ENCODE measurements at places on chromosomes 11 and 22. TPM values are rescaled to one million over a fixed set of nuclear protein-coding genes. Genes with fewer than 3 reads are reported as not detected.

The PIWIL4 gene
- 0.32 TPM for total RNA-seq

The C11orf42 gene
- not detected for total RNA-seq

GRCh38 chr11:13062115-13062514, 53.0 kb downstream of the RASSF10 start:
- no peak for DNase-seq

- DNase-seq, result no peak
Observed at GRCh38 chr22:41367039-41367679, 14.6 kb upstream of the TEF start.

DNA sequence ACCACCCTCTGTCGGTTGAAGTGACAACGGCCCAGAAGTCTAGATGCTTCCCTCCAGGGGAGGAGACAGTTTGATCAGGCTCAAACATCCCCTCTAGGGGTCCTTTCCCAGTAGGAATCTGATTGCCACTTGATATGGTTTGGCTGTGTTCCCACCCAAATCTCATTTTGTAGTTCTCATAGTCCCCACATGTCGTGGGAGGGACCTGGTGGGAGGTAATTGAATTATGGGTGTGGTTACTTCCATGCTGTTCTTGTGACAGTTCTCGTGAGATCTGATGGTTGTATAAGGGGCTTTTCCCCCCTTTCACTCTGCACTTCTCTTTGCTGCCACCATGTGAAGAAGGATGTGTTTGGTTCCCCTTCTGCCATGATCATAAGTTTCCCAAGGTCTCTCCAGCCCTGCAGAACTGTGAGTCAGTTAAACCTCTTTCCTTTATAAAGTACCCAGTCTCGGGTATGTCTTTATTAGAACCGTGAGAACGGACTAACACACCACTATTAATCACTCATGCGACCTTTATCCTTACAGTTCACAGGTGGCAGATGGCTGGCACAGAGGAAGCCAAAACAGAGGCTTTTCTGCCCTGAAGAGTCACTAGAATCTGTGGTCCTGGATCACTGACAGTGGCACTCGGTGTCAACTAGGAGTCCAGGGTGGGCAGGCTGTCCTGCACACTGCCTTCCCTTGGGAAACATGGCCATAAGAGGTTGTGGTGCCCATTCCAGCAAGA, 21.6 kb downstream of the ASPHD2 start:
- DNase-seq, result no peak

GRCh38 chr11:278001-278951, at the start of gene NLRP6:
Gene NLRP6, plus strand, starts transcription at chr11:278407. Its CDS starts 163 bp downstream, at chr11:278570.
- DNase-seq, result no peak

GRCh38 chr11:46049325-46049897, 71.8 kb downstream of the PHF21A start:
- DNase-seq, result no peak

DNA sequence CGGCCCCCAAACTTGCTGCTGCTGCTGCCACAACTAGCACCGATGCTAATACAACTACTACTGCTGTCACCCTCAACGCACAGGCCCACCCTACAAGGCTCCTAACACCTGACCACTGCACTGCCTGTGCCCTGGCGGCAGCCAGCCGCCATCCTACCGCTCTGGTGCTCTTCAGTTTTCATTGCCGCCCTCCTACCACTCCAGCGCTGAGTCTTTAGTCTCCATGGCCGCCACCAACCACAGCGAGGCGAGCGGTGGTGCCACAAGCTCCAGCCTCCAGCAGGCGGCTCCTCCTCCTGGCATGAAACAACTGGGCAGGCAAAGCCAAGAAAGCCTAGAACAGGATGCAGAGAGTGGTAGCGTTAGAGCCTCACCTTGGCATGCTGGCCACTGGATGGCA, 5.0 kb upstream of the RFPL3 start:
- no peak for DNase-seq

DNA sequence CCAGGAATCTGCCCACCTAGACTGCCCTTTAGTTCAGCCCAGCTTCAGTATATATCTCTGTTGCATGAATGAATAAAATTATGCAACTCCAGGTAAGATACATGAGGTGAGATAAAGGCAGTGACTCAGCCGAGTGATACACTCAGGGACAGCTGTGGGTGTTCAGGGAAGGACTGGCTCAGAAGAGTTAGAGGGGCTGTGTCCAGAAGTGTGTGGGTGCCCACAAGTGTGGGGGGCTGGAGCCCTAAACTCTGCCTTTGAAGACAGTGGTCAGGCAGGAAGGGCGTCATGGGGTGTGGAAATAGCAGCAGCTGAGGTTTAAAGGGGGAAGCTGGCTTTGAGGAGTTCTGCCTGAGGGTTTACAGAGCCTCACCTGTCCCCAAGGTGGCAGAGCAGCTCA, 8.3 kb downstream of the FTH1 start:
- DNase-seq, result no peak

- no peak for DNase-seq
Observed at GRCh38 chr11:97332271-97332670, 942.5 kb downstream of the JRKL start.

- no peak for DNase-seq
Observed at GRCh38 chr11:20046416-20046815, 113.9 kb downstream of the DBX1 start.

The LAYN gene
- total RNA-seq, result 1.7 TPM

DNA sequence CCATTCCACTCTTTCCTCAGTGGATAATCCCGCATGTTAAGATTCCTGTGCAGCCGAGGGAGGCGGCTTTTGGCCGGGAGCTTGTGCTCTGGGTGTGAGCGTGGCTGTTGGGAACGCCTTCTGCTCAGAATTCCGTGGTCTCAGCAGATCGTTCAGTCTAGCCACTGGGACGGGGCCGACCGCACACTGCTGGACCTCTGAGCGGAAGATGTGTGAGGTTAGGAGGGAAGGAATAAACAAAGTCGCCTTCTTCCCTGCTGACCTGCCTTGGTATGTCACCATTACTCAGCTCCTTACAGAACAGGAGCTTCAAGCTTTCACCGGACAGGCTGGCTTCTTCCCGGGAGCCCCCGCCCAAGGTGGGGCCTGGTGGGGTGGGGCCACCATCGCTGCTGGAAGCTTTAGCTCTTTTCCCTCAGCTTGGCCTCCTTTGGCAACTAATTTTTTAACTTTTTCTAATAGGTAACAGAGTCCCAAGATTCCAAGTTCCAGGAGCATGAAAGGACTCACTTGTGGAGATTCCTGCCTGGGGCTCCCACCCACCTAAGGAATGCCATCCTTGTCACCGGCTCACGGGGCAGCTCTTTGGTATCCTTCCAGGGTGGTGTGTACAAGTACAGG, 22.5 kb upstream of the SEPTIN5 start:
- no peak for DNase-seq

- no peak for DNase-seq
Observed at GRCh38 chr22:17845327-17845726, 71.1 kb upstream of the BID start.

DNA sequence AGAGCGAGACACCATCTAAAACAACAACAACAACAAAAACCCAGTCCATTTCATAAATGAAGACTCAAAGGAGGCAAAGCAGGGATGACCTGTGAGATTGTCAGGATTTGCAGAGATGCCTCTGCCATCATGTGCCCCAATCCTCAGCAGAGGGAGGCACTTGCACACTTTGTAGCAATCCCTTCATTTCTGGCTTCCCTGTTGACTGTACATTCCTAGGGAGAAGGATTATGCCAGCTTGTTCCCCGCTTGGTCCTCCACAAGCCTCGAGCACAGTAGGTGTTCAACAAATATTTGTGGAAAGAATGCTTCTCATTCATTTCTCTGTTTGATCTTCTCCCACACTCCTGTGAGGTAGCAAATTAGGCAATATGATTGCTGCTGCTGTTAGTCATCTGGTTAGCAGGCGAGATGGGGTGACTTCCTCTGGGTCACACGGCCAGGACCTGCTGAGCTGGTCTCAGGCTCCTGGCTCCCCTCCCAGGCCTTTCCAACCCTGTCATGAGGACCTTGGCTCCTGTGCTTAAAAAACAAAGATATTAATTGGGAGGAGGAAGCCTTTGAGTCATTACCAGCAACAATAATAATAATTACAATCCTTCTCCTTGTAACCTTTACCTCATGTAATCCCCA, 34.1 kb downstream of the LIF start:
- no peak for DNase-seq

The RAG2 gene
- not detected for total RNA-seq

GRCh38 chr11:114275280-114275679, 20.9 kb upstream of the NNMT start:
- no peak for DNase-seq

- no peak for DNase-seq
Observed at GRCh38 chr11:84358034-84358433, 1071.9 kb upstream of the CCDC90B start.

GRCh38 chr11:114440971-114441763, 1.9 kb downstream of the REXO2 start:
- no peak for DNase-seq

GRCh38 chr22:37163575-37164504, 14.1 kb upstream of the IL2RB start:
- DNase-seq, result no peak

DNA sequence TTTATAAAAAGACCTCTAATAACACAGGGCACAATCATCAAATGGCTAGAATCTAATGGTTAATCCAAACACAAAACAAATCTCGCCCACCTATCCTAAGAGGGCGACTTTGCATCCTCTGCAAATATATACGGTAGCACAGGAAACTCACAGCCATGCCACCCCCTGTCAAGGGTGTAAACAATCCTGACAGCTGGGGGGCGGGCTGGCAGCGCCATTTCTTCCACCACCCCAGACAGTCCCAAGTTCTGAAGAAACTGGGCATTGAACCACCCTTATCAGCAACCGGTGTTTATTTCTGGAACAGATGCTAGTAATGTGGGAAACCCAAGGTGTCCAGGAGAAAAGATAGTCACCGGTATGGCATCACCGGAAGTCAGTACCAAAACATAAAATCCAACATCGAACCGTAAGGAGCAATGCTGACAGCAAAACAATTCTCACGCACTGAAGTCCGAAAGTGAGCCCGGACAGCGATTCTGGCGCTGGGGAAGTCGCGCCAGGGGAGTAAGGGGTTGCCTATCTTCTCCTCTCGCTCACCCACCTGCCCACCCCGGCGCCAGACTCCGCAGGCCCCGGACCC, 825 bp downstream of the FBXO3 start:
- peak; percentile 11 for DNase-seq

The PTGDR2 gene
- 0.45 TPM for total RNA-seq

The TRPC6 gene
- total RNA-seq, result not detected

DNA sequence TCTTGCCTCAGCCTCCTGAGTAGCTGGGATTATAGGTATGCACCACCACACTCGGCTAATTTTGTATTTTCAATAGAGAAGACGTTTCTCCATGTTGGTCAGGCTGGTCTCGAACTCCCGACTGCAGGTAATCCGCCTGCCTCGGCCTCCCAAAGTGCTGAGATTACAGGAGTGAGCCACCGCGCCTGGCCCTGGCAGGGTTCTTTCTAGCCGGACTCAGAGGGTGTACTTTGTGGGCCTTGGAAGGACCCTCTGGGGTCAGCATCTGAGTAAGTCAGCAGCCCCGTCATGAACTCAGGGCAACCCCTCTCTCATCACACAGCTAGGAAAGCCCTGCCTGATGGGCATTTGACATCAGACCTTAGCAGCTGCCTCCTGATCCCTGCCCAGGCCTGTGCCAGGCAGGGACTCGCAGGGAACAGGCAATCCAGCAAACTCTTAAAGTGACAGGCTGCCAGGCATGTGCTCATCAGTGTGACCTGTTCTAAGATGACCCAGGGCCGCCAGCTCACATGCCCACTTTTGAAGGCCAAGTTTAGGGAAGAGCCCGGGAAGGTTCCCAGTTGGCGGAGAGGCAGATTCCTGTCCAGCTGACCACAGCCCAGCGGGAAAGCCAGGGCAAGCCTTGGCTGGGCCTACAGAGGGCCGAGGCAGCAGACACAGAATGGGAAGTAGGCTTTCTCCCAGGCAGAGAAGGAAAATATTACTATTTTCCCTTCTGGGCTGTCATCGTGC, 92.9 kb downstream of the MORC2 start:
- DNase-seq, result no peak

DNA sequence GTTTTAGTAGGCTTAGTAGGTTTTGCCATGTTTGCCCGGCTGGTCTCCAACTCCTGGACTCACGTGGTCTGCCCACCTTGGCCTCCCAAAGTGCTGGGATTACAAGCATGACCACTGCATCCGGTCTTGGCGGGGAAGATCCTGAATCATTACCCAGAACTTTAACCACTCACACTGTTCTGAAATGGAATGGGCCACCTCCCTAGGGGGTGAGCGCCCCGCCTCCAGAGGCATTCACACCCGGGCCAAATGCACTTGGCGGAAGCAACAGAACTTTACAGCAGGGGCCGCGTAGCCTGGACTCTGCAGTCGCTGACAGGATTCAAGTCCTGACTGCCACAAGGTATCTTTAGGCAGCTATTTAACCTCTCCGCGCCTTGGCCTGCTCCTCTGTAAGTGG, 5.4 kb downstream of the CCDC86 start:
- DNase-seq, result no peak

The IL17REL gene
- 0.24 TPM for total RNA-seq

DNA sequence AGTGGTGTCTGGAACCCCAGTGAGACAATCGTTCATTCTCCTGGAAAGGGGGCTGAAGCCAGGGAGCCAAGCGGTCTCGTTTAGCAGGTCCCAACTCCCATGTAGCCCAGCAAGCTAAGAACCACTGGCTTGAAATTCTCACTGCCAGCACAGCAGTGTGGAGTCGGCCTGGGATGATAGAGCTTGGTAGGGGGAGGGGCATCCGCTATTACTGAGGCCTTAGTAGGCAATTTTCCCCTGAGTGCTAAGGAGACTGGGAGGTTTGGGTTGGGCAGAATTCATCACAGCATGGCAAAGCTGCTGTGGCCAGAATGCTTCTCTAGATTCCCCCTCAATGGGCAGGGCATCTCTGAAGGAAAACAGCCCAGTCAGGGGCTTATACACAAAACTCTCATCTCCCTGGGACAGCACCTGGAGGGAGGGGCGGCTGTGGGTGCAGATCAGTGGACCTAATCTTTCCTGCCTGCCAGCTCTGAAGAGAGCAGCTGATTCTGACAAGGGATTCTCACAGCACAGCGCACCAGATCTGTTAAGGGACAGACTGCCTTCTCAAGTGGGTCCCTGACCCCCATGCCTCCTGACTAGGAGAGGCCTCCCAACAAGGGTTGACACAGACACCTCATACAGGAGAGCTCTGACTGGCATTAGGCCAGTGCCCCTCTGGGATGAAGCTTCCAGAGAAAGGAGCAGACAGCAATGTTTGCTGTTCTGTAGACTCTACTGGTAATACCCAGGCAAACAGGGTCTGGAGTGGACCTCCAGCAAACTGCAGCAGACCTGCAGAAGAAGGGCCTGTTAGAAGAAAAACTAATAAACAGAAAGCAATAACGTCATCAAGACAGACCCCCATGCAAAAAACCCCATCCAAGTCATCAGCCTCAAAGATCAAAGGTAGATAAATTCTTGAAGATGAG, 14.8 kb downstream of the OR52M1 start:
- no peak for DNase-seq

The KRTAP5-10 gene
- total RNA-seq, result not detected

The KRTAP5-1 gene
- not detected for total RNA-seq

- no peak for DNase-seq
Observed at GRCh38 chr11:11782532-11783110, 59.2 kb upstream of the USP47 start.

The TCIRG1 gene
- 109 TPM for total RNA-seq

GRCh38 chr11:47950396-47950795, 30.0 kb upstream of the PTPRJ start:
- peak; percentile 53 for DNase-seq

- no peak for DNase-seq
Observed at GRCh38 chr22:25210793-25211192, 8.6 kb upstream of the CRYBB2 start.

GRCh38 chr11:67367761-67368227, 5.6 kb downstream of the CLCF1 start:
- DNase-seq, result no peak
